ENCODE measurements at places on chromosomes 12 and 14.

GRCh38 chr14:91400696-91401095 is 16.9 kb downstream of the CCDC88C start:
- no peak for DNase-seq

DNA sequence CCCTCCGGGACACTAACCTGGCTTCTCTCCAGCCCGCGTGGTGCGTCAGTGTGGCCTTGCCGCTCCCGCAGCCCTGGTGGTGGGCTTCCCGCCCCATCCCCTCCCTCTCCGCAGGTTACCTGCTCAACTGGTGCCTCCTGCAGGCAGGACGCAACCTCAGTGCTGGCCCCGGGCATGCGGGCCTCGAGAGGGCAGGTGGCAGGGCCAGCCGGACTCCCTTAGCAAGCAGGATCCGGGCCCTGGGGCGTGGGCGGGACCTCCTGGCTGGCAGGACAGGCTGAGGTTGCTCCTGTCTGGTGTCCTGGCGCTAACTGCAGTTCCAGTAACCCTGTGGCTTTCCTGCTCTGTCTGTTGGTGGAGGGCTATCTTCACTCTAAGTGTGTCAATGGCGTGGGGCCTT is 8.6 kb upstream of the ADSS1 start:
- no peak for DNase-seq

DNA sequence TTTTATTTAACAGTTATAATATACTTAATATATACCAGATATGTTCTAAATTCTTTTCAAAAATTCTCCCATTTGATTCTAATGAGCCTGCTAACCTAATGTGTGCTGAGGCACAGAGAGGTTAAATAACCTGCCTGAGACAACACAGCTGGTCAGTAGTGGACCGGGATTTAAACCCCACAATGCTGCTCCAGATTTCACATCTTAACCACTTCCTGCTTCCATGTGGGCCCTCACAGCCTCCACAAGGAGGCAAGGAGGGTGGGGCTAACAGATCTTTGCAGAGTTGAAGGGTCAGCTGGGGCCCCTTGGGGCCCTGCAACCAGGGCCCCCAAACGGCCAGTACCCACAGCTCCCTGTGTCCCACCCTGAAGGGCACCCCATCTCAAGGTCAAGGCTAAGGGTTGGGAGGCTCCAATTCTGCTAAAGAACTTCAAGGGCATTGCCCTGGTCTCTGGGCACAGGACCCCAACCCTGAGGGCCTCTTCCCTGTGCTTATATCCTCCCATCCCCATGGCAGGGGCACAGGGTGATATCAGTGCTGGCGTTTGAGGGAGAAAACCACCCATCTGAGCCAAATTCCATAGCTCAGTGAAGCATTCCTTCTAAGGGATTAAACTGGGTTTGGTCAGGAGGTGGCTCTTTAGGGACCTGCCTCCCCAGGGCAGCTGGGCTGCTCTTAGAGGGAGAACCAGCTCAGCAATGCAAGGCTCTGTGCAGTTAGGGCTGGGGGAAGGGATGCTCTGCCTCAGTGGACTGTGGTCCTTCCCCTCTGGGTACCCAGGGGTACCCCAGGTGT is 2.2 kb downstream of the KRT80 start:
- peak; percentile 78 for DNase-seq

DNA sequence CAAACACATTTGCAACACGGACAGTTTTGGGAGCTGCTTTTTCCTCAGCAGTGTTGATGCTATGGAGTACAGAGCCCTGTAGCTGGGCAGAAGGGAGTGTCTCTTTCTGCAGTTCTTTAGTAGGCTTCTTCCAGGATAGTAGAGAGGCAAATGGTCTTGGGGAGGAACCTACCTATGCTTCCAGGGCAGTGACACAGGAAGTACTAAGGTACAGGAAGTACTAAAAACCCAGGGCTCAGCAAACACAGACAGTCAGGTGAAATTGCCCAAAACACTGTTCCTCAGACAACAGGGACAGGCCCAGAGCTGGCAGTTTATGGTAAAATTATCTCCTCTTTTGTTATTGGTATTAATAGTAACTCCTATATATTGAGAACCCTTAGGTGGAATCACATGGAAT is 217.6 kb downstream of the TTC8 start:
- DNase-seq: no peak

DNA sequence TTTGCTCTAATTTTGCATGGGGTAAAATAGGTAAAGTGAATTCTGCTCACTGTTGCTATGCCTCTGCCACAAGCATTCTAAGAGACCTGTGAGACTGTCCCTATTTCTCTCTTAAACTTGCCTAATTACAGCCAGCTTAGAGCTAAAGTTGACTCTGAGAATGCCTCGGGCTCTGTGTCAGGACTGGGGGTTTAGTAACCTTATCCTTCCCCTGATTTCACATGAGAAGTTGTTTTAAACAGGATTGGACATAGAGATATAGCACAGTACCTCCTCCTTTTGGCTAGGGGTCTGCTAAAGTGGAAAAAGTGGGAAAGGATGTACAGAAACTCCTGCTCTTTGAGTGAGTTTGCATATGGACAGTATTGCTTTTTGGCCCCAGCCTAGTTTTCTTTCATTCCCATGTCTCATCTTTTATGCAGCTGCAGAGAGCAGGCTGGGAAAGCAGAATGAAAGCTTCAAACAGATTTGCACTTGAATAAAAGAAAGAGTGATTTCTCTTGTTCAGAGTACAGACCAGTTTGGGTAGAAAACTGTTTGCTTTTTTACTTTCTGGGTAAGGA is 122.0 kb downstream of the RAD51B start:
- DNase-seq: no peak

DNA sequence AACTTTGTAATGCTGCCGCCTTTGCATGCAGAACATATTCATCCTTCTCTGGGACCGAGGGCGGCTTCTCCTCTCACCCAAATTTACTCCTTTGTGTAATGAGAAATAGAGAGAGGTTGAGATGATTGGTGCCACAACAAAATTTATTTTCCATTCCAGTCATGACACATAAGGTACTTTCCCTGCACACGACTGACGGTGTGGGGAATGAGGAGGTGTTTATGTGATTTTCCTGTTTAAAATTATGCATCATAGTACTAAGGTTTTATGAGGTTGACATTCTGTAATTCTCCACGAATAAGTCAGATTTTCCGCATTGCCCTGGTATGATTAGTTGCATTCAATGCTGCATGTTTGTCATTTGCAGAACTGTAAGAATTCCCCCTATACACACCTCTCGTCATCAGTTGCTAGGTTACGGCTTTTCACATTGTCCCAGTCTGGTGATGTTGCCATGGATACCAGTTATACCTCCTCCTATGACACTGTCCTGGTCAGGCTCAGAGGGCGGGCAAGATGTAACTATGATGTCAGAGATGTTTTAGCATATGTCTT is 23.1 kb downstream of the BICDL1 start:
- peak; percentile 83 for DNase-seq

DNA sequence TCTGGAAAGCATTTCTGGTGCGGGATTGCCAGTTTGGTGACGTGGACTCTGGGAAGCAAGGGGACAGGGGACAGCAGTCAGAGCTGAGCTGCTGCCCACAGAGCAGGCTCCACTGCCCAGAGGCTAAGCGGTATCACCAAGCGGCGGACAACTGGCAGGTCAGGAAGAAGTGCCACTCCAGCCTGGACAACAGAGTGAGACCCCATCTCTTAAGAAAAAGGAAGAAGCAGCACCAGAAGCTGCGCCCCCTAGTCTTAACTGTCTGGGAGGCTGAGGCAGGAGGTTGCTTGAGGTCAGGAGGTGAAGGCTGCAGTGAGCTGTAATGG is 31.8 kb upstream of the MMP17 start:
- DNase-seq: no peak

GRCh38 chr12:2212971-2213869 is 160.4 kb downstream of the CACNA1C start:
- no peak for DNase-seq

DNA sequence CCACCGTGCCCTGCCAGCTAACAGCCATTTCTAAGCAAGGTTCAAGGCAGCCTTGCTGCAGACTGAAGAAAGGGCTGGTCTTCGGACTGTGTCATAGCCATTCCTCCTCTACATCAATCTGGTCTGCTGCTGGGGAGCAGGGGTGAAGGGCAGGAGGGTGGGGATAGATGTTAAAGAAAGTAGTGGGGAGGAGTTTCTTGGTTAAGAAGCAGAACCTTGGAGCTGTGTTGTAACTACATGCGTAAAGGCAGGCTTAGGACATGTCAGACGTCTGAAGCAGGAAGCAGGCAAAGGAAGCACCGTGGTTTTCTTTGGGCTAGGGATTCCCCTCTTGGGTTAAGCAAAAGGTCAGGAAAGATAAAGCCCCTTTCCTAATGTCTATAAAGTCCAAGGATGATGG is 18.1 kb upstream of the NEK9 start:
- no peak for DNase-seq

DNA sequence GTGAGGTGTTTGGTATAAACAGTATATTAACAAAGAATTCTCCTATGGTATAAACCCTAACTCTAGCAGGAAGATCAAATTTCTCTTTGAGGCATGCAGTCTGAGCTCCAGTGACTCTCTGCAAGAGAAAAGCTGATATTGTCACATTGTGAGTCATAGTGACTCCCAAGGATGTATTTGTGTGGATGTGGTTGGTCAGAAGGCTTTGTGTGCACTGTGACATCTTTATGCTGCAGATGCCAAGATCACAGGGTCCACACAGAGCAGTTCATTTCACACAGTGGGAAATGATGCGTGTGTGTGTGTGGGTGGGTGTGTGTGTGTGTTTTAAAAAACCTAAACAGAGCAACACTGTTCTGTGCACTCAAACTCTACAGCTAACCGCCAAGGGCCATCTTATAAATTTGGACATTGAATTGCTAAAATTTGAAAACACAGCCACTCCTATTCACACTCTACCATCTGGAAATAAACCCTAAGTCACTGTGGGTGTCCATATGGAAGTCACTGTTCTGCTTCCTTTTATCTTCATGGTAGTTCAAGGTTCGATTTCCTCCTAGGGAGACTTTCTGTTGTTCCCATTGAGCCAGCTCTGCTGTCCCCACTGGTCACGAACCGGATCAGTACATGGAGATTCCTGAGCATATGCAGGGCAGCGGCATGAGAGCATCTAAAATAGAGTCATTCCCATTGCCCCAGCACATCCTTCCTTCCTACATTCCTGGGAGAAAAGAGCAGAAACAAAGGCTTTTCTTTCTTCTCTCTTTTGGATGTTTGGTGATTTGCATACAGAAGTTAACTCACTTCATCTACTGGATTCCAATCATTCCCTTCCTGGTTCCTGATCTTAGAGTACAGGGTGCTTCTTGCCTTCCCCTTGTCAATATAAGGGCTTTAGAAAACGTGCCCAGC is 727.6 kb downstream of the DIO2 start:
- DNase-seq: peak; percentile 37

- no peak for DNase-seq
Observed at GRCh38 chr12:57600395-57600794, 4.2 kb upstream of the DTX3 start.

DNA sequence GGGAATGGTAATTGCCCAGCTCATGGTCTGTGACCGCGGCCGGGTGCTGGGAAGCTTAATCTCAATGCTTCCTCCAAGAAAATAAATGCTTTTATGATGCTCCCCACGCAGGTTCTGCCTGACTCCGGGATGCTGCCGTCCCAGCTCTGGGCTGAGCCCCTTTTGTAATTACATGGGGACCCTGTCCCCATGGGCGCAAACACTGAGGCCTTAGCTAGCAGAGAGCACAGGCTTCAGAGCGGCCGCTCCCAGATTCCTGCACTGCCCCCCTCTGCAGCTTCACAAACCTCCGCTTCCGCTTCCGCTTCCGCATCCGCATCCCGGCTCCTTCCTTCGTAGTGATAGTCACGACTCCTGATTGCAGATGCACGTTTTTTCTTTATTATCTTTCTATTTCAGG is 129.5 kb downstream of the KIF26A start:
- no peak for DNase-seq

DNA sequence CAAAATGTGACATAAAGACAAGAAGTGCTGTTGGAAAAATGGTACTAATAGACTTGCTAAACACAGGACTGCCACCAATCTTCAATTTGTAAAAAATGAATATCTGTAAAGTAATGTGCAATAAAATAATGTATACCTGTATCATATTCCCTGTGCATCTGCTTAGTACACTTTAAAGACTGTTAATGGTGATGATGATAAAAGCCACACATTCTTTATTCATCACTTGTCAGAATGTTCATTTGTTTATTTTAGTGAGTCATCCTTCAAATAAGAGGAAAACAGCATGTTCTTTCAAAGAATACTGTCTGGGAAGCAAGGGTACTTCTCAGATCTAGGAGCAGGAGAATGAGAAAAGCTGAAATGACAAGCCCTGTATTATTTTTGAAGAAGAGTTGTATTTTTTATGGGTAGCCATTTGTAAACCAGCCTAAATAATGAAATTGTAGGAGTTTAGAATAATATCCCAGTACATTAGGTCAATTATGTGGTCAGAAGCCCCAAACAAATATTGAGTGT is 78.3 kb upstream of the PSMA6 start:
- peak; percentile 45 for DNase-seq

DNA sequence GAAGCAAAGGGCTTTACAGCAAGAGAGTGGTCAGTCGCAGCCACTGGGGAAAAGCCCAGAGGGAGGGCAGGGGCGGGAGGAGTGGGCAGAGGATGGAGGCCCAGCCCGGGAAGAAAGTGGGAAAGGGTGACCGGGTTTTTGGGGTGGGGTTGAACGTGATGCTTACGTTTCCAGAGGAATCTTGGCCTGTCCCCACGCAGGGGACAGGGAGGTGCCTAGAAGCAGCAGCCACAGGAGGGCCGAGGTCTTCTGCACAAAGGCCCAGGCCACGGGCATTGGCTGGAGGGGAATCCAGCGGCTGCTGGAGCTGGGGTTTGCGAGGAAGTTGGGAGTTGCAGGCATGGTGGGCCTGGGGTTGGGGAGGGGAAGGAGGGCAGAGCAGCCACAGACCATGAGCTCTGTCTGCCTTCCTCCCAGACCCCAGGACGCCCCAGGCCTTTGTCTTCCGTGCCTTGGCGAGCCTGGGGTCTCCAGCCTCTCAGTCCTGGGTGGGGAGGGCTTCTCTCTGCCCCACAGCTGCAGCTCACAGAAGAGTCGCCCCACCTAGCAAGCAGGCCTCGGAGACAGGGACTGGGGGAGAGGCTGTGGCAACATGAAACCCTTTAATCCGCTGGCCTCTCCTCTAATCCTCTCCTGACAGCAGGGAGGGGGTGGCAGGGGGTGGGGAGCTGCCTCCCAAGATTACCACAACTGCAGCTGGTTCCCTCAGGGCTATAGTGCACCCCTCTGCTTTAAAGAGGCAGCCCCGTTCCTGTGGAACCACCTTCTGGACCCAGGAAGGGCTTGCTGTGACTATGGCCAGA is at the start of gene CACNA2D4:
CACNA2D4 (minus strand) TSS at position 572 of the 803 bp plus-strand sequence; CDS start at position 393, 179 bp downstream.
- no peak for DNase-seq

Measured in A172 (cell line).